ENCODE measurements at places on chromosomes 12 and 14.

DNA sequence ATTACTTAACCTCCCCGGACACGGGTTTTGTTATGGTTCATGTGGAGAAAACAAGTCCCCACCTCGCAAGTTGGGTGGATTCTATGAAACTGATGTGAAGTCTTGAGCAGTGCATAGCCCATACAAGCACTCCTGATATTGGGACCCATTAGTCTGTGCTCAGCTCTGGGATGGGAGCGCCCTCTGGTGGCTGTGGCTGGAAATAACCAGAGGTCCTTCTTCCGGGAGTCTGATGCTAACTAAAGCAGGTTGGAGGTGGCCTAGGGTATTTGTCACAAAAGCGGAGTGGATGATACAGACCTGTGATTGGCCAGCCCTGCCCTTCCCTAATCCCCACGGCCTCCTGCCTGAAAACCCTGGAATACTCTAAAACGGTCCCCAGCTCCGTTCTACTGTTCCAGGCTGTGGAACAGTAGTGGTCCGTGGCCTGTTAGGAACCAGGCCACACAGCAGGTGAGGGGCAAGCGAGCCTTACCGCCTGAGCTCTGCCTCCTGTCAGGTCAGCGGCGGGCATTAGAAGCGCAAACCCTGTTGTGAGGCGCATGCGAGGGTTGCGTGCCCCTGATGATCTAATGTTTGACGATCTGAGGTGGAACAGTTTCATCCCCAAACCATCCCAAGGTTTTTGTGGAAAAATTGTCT is 6.4 kb downstream of the SLC48A1 start:
- DNase-seq, result peak; percentile 97

DNA sequence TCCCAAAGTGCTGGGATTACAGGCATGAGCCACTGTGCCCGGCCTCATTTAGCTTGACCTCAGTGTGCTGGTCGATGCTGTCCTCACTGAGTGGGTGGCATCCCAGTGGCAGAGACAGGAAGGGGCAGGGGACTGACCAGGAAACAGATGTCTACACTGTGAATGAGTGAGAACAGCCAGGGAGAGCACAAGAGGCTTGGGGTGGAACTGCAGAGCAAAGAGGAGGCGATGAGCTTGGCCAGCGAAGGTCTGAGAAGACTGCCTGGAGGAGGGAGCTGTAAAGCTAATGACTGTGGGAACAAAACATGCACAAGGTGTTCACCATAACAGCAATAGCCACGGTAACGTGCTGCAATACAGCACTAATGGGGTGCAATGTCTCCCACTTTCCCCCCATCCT is 57.2 kb upstream of the BEGAIN start:
- no peak for DNase-seq

GRCh38 chr12:74043343-74043742 is 494.3 kb upstream of the ATXN7L3B start:
- DNase-seq, result no peak

- no peak for DNase-seq
Measured at GRCh38 chr14:73645248-73645610, 443 bp downstream of the DNAL1 start.

DNA sequence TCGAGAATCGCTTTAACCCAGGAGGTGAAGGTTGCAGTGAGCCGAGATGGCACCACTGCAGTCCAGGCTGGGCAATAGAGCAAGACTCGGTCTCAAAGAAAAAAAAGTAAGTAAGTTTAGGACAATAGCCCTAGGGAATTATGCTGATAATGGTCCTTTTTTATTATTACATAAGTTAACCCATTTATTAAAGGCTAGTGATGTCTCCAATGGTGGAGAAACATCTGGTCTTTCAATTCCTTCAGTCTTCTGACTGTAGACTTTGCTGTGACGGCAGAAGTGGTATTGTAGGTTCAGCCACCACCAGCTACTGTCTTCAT is 27.4 kb downstream of the DDX47 start:
- no peak for DNase-seq

DNA sequence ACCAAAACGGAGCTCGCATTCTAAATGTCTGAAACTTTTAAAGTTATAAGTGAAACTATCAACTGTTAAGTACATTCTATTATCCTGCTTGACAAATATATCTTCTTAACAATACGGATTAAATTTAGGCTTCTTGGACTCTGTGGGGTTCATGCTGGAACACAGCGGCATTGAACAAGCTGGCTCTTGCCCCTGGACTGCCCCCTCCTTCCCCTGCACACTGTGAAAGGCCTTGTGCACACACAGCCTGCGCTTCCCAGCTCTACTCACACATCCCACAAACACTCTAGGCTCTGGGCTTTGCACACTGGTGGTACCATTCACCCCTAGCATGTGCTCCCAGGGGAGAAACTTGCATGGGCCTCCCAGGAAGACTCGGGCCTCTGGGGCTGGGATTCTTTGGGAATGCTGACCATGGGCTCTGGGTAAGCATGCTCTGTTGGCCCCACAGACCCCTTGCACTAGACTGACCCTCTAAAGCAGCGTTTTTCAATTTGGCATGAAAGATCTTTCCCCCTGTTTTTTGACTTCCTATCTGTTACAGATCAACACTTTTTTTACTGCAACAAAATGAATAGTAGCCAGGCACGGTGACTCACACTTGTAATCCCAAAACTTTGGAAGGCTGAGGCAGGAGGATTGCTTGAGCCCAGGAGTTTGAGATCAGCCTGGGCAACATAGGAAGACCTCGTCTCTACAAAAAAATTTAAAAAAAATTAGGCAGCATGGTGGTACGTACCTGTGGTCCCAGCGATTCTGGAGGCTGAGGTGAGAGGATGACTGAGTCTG is 96.2 kb upstream of the CPM start:
- DNase-seq, result no peak

- DNase-seq, result no peak
Measured at GRCh38 chr14:36716614-36717184, 55.0 kb downstream of the PAX9 start.

DNA sequence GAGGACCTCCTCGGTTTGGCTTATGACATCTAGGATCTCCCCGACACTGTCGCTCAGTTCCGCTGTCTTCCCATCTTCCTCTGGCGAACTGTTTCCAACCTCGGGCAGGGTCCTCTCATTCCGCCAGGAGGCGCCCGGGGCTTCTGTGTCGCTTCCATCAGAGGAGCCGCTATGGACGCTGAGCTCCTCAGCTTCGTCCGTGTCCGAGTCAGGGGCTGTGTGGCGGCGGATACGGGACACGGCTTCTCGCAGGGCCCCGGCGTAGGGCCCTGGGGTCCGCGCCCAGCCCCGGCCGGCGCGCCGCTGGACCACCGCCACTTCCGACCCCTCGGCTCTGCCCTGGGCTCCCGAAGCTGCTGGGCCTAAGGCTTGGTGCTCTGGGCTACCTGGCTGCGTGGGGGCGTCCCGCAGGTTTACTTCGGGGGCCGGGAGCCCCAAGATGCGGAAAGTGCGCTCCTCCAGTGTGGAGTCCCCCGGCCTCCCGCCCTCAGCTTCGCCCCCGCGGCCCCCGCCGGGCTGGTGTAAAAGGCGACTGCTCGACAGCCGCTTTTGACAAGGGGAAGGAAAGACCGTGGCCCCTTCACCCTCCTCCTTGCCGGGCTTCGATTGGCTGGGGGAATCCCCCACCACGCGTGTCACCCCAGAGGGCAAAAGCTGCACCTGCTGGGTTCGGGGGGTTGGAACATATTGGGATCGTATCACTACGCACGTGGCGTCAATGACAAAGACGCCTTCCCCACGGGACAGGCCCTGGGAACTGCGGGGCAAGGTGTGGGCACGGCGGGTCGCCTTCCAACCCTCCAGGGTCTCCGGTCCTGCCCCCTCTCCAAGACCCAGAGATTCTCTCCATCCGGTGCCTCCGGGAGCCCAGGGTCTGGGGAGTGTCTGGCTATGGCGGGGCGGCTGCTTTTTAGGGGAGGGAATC is 2.1 kb downstream of the DDN start:
- no peak for DNase-seq

DNA sequence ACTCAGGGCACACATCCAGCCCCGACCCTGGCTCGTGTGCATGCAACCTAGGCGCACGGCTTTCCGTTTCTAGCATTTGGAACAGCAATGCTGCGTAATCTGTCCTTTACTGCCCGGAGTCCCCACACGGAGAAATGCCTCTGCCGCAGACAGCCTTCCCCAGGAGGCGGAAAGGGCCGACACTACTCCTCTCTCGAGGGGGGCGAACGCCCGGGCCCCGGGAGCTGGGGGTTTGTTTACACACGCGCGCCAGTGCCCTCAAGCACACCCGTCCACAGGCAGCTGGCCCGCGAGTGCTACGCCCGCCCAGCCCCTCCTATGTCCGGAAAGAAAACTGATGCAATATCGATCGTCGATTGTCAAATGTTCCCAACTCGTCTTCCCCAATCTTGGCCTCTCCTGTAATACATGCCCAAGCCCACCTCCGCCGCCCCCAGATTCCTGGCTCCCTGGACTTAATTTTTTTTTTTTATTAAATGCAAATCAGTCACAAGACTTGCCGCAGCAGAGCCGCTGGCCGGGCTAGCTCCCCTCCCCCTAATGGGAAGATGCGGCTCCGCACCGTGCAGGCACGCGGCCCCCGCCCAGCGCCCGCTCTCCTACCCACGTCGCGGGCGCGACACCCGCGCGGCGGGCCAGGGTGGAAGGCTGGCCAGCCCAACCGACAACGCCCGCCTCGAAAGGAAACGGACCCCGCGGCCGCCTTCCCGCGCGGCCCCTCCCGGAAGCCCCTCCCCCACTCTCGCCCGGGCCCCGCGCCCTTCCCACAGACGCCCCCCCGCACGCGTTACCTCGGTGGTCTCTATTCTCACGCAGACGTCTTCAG is 642 bp downstream of the SLC38A2 start:
- DNase-seq, result peak; percentile 9

DNA sequence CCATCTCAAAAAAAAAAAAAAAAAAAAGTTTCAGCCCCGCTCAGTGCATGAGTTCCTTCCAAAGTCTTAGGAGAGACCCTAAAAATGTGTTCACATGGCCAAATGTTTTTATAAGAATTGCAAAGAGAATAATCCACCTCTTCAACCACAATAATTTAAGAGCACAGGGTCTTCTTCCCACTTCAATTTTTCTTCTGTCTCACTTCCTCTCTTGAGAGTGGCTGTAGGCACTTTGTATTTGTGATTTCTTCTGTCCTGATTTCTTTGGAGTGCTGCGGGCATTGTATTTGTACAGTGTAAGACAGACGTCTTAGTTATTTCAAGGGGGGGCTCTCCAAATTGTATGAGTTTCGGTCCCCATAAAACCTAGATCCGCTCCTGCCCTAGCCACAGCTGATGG is 58.3 kb downstream of the C12orf56 start:
- DNase-seq, result no peak

- no peak for DNase-seq
Measured at GRCh38 chr14:52883658-52884057, 67.2 kb downstream of the FERMT2 start.

GRCh38 chr12:55631733-55632132 is 5.0 kb upstream of the OR10P1 start:
- DNase-seq, result no peak

DNA sequence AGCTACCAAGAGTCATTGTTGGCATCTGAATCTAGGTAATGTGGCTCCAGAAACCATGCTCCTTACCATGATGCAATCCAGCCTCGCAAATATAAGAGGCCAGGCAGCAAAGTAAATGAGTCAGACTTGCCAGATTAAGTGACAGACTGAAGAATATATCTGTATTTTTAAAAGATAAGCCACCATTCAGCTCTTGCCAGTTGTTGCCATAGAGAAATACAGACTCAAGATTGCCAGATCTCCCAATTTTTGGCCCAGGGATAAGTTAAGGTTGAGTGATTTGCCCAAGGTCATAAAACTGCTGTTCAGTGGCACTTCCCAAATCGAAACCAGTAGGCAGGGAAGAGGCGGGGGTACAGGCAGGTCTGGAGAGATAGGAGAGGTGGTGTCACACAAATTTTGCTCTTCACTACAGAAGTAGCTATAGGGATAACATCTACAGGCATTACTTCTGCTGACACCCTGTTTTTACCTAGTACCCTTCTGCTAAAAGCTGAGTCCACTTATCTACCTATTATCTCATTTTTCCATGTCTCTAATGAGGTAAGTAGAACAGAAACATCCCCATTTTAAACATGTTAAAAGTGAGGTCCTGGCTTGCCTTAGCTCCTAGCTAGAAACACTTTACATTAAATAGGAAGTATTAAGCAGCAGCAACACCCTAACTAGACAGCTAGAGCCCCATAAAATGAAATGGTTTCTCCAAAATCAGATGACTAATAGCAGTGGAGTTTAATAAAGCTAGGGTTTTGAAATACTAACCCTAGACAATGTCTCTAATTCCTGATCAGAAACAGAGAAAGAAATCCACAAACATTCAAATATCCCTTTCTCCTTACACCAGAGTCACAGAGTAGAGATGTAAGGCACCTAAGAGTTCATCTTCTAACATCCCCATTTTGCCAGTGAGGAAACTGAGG is 19.5 kb downstream of the DCAF5 start:
- DNase-seq, result no peak

DNA sequence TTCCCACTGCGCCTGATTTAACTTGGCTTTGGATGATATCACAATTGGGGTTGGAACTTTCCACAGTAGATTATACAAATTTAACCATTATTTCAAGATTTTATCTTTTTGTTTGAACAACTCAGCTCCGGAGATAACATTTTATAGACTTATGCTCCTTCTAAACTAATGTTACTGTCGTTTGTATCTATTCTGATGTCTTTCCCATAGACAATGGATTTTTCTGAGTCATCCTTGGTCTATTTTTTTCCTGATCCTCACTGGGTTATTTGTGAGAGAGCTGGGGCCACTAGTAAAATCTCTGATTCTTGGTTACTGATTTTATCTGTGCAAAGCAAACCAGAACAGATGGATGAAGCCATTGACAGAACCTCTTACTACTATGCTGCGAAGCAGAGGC is 175.1 kb downstream of the SLC38A4 start:
- DNase-seq, result no peak

- DNase-seq, result no peak
Measured at GRCh38 chr12:79690638-79691510, at the start of gene PAWR. TSS of gene PAWR (minus strand) at chr12:79690964. CDS start at chr12:79690244, 720 bp downstream.

DNA sequence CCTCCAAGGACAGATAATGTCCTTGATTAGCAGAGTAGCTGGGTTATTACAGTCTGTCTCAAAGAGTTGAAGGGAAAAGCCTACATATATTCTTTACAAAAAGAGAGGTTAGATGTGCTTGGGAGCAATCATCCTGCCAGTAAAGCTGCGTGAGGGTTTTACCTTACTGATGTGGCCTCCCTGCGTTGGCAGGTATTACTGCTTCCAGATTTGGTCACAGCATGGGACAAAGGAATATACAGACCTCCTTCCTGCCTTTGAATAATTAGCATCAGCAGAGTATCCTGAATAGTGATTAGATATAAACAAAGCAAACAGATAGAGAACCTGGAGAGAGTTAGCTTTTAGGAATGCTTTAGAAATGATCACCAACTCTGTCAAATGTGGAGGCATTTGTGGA is 69.6 kb downstream of the TMTC2 start:
- DNase-seq, result no peak

DNA sequence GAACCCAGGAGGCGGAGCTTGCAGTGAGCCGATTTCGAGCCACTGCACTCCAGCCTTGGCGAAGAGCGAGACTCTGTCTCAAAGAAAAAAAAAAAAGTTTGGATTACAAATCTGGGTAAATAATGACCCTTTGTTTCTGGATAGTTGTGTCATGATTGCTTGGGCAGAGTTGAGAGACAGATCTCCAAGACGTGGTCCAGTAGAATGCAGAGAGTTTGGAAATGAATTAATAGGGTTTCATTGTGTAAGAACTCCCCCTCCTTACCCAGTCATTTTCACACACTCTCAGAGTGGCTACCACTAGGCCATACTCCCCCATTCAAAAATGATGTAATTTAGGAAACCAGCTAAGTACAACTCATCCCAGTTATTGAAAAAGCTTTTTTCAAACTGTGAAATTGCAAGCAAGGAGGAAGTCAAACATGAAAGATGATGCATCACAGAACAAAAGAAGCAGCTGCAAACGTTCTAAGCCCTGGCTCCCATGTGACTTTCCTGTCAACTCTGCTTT is 1331.9 kb downstream of the AACS start:
- DNase-seq, result no peak

GRCh38 chr14:35637269-35637668 is 103.3 kb downstream of the INSM2 start:
- DNase-seq, result no peak
